ENCODE measurements at places on chromosomes 7 and 10. TPM values are rescaled to one million over a fixed set of nuclear protein-coding genes. Genes with fewer than 3 reads are reported as not detected.

FANK1 gene
- total RNA-seq, result 0.88 TPM

GPC2 gene
- total RNA-seq, result 0.85 TPM

LRRC4 gene
- total RNA-seq, result 8.3 TPM

NRP1 gene
- 110 TPM for total RNA-seq

ASZ1 gene
- total RNA-seq, result not detected

DPP6 gene
- total RNA-seq, result 0.42 TPM

MRLN gene
- total RNA-seq, result not detected

EMX2 gene
- 0.56 TPM for total RNA-seq

UNCX gene
- total RNA-seq, result not detected

NXPH1 gene
- not detected for total RNA-seq

ADIRF gene
- total RNA-seq, result 269 TPM

PTN gene
- 18.3 TPM for total RNA-seq

ANK3 gene
- 142 TPM for total RNA-seq

OAT gene
- 37.2 TPM for total RNA-seq

HMX2 gene
- total RNA-seq, result not detected

CABCOCO1 gene
- total RNA-seq, result not detected

TET1 gene
- total RNA-seq, result 3.4 TPM

CH25H gene
- total RNA-seq, result 1.2 TPM

LAMB4 gene
- total RNA-seq, result 0.47 TPM

RET gene
- total RNA-seq, result 6.1 TPM

SLC26A3 gene
- not detected for total RNA-seq

AKR1D1 gene
- not detected for total RNA-seq

CFAP69 gene
- total RNA-seq, result 4.5 TPM

IL6 gene
- total RNA-seq, result 3.3 TPM

ELN gene
- total RNA-seq, result 166 TPM

EPO gene
- not detected for total RNA-seq

NUDT13 gene
- 2.7 TPM for total RNA-seq

CCDC172 gene
- not detected for total RNA-seq

ZNF33A gene
- total RNA-seq, result 22.7 TPM

FXYD4 gene
- total RNA-seq, result not detected

C7orf33 gene
- not detected for total RNA-seq

SUN3 gene
- not detected for total RNA-seq

C10orf105 gene
- total RNA-seq, result 0.47 TPM

SPOCK2 gene
- 9.8 TPM for total RNA-seq

NODAL gene
- total RNA-seq, result not detected

KLLN gene
- total RNA-seq, result 0.58 TPM

ZNF804B gene
- total RNA-seq, result not detected

ZNF503 gene
- 14.3 TPM for total RNA-seq

PCDH15 gene
- 0.68 TPM for total RNA-seq

FKBP6 gene
- not detected for total RNA-seq

RARRES2 gene
- 86.4 TPM for total RNA-seq

ARHGEF35 gene
- 2.3 TPM for total RNA-seq

CALML3 gene
- not detected for total RNA-seq

SLC29A4 gene
- total RNA-seq, result 12.5 TPM

ARMC3 gene
- total RNA-seq, result not detected

LEP gene
- 25.6 TPM for total RNA-seq

TFEC gene
- 4.0 TPM for total RNA-seq

PLAU gene
- total RNA-seq, result 20.1 TPM

ASAH2B gene
- 4.1 TPM for total RNA-seq

ACTR3C gene
- 4.9 TPM for total RNA-seq

TMEM273 gene
- total RNA-seq, result 29.5 TPM

PRSS37 gene
- total RNA-seq, result not detected

EGR2 gene
- total RNA-seq, result 4.4 TPM

NPFFR1 gene
- total RNA-seq, result 0.05 TPM

PNLIP gene
- not detected for total RNA-seq

All from left cardiac atrium (tissue), 4 donors.